NCI-H1105 treated with DMSO at 0.1 percent for 48 hours (cell line): ENCODE measurements at places on chromosomes 7 and 10.

DNA sequence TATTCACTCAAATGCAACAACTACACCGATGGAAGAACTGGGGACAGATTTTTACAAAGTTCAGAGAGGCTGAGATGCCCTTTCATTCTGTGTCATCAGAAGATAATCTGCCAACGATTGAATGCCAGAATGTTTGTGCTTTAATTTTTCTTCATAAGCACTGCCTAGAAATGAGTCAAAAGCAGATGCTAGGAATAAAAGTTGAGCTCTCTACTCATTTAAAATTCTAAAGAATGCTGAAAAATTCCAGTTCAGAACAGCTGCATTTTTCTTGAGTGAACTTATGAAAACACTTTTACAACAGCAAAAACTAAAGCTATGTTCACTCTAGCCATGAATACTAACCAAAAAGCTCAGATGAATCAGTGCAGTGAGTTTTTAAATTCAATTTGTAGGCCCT, 22.3 kb upstream of the FAM133B start:
- DNase-seq: no peak

DNA sequence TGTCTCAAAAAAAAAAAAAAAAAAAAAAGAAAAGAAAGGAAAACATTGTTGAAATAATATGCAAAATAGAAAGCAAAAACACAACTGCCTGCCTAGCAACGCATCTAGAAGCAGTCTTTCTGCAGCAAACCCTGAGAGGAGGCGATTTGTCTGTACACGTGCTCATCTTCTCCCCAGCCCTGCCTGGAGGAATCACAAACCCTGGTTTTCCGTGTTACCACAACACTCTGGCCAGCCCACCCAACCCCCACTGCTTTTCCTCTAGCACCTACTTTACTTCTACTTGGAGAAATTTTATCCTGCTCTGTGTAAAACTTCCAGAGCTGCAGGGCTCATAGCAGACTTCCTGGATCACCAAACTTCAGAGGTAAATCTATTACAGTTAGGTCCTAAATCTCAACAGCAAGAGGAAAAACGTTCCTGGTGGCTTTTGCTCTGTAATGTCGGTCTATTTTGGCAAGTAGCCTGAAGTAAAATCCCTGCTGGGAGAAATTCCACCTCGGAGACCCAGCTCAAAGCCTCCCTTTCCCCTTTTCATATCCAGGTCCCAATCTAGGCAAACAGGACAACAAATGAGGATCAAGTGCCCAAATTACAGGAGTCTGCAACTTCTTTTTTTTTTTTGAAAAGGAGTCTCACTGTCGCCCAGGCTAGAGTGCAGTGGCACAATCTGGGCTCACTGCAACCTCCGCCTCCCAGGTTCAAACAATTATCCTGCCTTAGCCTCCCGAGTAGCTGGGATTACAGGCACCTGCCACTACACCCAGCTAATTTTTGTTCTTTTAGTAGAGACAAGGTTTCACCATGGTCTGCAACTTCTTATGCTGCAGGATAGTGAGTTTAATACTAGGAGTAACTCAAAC, 91.6 kb downstream of the DNMBP start:
- no peak for DNase-seq

DNA sequence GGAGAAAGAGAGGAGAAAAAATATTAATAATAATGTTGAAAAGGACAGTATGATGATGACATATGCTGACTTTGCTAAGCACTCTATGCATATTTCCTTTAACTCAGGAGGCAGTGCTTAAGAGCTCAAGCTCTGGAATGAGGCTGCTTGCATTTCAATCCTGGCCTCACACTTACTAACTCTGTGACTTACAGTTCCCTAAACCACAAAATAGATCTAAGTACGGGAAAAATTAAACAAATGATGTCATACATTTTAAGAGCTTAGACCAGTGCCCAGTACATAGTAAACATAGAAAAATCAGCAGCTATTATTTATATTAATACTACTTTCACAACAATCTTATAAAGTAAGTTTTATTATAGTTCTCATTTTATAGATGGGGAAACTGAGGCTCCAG, 61.3 kb downstream of the GFRA1 start:
- no peak for DNase-seq

DNA sequence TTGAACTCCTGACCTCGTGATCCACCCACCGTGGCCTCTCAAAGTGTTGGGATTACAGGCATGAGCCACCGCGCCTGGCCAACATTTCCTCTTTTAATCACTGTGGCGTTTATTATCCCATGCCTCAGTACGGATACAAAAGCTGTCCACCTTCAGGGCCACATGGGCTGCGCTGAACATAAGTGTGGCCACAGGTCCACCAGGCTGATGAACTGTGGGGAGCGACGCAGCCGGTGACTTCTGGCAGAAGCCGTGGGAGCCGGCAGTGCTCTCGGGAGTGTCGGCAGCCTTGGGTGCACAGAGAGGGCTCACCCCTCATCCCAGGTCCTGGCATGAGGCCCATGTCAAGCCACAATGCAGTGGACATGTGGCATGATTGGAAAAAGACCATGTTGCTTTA, 223.6 kb downstream of the TNS3 start:
- no peak for DNase-seq

DNA sequence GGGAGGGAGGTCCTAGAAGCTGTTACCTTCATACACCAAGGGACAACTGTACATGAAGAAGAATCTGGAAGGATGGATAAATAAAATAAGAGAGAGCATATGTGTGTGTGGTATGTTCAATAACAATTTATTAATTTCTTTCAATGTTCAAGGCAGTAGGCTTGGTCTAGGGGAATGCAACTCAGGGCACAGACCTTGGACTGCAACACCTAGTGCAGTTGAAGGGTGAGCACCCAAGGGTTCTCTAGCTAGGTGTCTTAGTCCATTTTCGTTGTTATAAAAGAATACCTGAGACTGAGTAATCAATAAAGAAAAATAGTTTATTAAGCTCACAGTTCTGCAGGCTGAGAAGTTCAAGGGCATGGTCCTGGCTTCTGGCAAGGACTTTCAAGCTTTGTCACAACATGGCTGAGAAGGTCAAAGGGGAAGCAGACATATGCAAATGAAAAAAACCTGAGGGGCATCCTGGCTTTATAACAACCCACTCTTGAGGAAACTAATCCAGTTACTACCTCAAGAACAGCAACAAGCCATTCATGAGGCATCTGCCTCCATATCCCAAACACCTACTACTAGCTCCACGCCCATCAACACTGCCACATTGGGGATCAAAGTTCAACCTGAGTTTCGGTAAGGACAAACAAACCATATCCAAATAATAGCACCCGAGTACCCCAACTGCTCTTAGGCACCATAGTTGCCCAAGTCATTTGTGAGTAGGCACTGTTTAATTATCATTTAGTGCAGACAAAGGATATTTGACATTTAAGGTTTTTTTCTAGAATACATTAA, 15.7 kb upstream of the SGCE start:
- no peak for DNase-seq

DNA sequence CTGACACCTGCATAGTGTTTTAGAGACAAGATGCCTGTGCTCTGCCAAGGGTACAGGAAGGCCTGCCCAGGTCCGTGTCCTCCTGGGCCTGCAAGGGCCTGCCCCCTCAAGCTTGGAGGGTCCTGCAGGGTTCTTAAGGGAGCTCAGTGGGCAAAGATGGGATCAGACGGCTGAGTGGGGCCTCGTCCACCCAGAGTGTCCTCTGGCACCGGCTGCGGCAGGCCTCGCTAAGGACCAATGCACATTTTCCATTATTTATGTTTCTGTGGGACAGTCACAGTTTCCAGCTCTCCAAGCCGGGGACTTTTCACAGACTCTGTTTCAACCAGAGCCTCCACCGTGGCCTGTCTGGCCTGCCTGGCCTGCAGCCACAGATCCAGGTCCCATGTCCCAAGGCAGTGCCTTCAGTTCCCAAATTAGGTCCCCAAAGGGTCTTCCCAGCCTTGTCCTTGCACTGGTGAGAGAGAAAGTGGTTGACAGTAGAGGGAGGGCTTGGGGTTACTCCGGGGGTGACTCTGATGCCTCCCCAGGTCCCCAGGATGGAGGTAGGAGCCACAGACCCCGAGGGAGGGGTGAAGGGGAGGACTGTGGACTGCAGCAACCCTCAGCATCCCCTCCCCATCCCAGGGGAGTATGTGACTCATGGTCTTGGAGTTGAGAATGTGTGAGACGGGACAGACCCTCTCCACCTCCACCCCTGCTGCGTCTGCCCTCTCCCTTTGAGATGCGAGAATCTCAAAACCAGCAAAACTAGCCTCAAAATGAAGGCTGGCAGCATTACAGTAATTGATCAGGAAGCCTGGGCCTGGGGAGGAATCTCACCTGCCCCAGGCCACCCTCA, 14.8 kb downstream of the MYL10 start:
- DNase-seq: no peak
